ENCODE measurements at places on chromosomes 12 and 14. TPM values are rescaled to one million over a fixed set of nuclear protein-coding genes. Genes with fewer than 3 reads are reported as not detected.

Gene KRT74
- total RNA-seq = 0.34 TPM

Gene STK38L
- 18.3 TPM for total RNA-seq

DNA sequence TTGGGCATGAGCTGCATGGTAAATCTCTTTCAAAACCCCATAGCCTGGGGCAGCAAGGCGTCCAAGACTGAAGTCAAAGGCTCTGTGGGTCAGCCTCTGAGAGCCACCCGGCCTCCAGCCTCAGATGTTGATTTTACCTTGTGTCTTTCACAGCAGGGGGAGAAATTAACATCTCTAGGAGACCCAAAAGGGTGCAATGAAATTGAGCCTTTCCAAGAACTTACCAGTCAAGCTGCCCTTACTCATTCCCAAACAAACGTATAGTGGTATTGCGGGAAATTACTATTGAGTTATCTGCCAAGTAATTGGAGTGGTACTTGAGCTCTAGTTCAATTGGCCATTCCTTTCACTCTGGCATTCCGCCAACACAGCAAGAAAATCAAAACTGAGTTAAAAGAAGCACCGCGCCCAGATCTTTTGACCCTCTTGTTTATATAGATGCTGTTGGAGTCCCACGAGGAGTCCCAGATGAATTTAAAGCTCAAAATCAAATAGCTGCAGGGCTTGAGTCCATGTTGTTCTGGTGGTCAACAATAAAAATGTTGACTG, 380.7 kb upstream of the SYT1 start:
- DNase-seq = no peak

GRCh38 chr12:130185455-130186391, 23.5 kb downstream of the FZD10 start:
- DNase-seq = no peak

GRCh38 chr12:6772331-6772695, at the start of gene LAG3:
Gene LAG3 (plus strand): TSS chr12:6772520. CDS start chr12:6772853, 333 bp downstream.
- peak; percentile 27 for DNase-seq

- DNase-seq = no peak
These were observed 17.2 kb downstream of the KLC1 start for GRCh38 chr14:103646189-103646588.
